ENCODE measurements at places on chromosomes 16 and 17.

DNA sequence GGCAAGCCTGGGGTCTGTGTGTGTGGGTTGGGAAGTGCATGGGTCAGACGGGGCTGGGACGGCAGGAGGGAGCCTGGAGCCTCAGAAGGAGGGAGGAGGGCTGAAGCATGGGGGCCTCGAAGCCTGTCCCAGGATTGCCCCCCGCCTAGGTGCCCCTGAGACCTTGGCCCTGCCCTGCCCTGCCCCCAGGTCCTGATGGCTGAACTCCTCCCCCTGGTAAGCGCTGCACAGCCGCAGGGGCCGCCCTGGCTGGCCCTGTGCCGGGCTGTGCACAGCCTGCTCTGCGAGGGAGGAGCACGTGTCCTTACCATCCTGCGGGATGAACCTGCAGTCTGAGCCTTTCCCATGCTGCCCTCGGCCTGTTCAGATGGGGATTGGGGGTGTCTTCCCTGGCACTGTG is 4.4 kb downstream of the TEDC2 start:
- no peak for DNase-seq

GRCh38 chr17:5870231-5870953 is 199.8 kb upstream of the WSCD1 start:
- no peak for DNase-seq

- no peak for DNase-seq
Observed at GRCh38 chr17:37197336-37197735, 178.4 kb upstream of the C17orf78 start.

DNA sequence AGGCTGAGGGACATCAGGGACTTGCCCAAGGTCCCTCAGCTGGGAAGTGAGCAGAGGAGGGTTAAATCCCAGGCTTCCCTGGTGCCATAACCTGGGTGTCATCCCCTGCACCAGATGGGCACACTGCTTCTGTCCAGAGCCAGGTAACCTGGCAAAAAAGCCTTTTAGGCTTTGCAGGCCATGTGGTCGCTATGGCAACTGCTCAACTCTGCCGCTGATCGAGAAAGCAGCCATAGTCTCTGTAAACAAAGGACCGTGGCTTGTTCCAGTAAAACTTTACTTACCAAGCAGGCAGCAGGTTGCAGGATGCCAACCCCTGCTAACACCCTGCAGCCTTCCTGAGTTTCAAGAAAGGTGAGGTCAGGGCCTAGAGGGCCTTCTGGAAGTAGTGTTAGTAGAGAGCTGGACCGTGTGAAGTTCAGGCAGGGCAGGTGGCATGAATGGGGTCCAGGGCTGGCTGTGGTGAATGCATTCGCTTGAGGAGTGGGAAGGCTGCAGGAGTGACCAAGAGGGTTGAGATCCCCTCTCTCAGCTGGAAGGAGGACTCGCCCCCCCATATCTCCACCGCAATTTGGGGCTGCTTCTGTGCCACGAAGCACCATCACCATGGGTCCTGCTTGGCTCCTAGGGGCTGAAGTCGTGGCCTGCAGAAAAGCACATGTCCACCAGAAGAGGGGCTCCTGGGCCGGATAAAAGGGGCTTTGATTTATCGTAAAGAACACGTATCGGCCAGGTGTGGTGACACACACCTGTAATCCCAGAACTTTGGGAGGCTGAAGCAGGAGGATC is 91.3 kb downstream of the SOCS1 start:
- DNase-seq, result no peak

DNA sequence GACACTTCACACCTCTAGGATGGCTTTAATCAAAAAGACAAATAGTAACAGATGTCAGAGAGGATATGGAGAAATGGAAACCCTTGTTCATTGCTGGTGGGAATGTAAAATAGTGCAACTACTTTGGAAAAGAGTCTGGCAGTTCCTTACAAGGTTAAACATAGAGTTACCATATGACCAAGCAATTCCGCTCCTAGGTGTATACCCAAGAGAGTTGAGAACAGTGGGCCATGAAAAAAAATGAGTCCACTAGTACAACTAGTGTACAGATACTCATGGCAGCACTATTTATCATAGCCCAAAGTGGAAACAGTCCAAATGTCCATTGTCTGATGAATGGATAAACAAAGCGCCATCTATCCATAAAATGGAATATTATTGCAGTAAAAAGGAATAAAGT is 39.1 kb downstream of the OR1D5 start:
- DNase-seq, result no peak

- no peak for DNase-seq
Observed at GRCh38 chr16:23227529-23227928, 45.0 kb downstream of the SCNN1G start.

- DNase-seq, result no peak
Observed at GRCh38 chr16:29694384-29695195, 15.6 kb downstream of the QPRT start.

DNA sequence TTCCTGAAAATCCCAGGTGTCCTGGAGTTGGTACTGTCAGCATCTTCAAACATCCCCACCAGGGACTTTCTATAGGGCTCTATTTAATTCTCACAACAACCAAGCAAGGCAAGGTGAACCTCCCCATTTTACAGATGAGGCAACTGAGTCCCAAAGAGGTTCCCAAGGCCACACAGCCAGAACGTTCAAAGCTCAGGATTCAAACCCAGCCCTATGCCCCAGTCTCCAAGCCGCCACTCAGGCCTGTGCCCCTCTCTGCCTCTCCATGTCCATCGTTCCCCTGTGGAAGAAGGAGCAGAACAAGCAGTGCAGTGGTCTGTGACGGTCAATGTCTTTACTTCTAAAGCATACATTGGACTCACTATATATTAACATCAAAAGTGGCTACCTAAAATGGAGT is 6.1 kb downstream of the ZNF319 start:
- no peak for DNase-seq
